ENCODE measurements at places on chromosomes 13 and 19.

- no peak for DNase-seq
- H3K36me3 ChIP-seq, result no peaks in the 10 kb centered on the region
- no peak overlapping the region for H3K4me3 ChIP-seq
- H3K27me3 ChIP-seq, result no peaks in the 10 kb centered on the region
- no peak overlapping the region for H3K27ac ChIP-seq
These were observed 1.9 kb upstream of the MEF2B start for GRCh38 chr19:19171821-19172532.

GRCh38 chr19:6064336-6065073 lies 45.8 kb downstream of the RFX2 start:
- no peak overlapping the region for H3K27ac ChIP-seq
- no peak for DNase-seq
- no peak overlapping the region for H3K4me3 ChIP-seq

DNA sequence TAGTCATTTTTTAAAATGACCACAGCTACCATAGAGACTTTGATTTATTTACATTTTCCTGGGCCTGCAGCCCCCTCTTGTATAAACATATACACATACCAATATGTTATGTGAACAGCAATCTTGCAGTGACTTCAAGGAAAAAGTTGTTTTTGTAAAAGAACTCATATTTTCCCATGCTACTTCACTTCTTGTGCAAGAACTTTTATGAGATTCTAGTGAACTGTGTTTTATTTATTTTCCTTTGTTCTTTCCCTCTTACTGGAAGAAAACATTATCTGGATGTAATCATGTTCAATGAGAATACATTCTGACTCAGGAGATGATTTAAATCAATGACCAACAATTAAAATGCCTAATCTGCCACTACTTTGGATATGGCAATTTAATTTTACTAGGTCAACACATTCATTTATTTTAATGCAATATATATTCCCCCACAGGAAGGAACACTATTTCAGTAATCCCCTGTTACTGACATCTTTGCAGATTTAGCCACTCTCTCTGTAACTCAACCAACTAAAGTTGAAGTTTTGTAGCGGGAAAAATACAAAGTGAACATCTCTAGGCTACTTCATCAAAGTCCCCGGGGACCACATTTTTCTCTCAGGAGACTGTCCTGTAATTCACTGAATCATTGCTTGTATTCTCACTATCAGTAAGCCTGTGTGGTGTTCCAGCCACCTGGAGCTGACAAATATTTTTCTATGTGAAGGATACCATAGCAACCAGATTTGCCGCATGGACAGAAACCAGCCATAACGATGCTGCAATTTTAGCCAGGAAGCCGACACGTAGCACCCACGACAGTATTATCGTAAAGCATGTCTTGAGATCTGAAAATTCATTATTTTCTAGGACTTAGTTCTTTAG lies 90.5 kb downstream of the STARD13 start:
- no peaks in the 10 kb centered on the region for H3K36me3 ChIP-seq
- DNase-seq, result no peak
- no peaks in the 10 kb centered on the region for H3K4me1 ChIP-seq
- no peaks in the 10 kb centered on the region for H3K27me3 ChIP-seq

DNA sequence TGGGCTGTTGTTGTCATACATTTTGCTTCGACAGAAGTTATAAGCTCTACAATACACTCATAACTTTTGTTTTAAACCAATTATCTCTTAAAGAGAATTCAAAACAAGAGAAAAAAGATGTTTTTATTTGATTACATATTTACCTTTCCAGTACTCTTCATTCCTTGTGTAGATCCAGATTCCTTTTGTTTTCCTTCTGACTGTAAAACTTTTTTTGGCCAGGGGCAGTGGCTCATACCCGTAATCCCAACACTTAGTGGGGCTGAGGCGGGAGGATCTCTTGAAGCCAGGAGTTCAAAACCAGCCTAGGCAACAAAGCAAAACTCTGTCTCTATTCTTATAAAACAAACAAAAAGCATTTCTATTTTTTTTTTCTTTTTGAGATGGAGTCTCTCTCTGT lies 21.7 kb downstream of the LPAR6 start:
- no peak overlapping the region for H3K27ac ChIP-seq
- H3K36me3 ChIP-seq, result no peaks in the 10 kb centered on the region
- no peak for DNase-seq
- H3K27me3 ChIP-seq, result no peaks in the 10 kb centered on the region
- no peak overlapping the region for H3K4me3 ChIP-seq
- H3K4me1 ChIP-seq, result no peaks in the 10 kb centered on the region

- H3K27me3 ChIP-seq, result no peaks in the 10 kb centered on the region
- no peak overlapping the region for H3K27ac ChIP-seq
- peaks cover 21% of the 10 kb centered on the region for H3K36me3 ChIP-seq
- DNase-seq, result no peak
- H3K4me1 ChIP-seq, result peaks cover 9% of the 10 kb centered on the region
These were observed 26.7 kb upstream of the NPAS1 start for GRCh38 chr19:46992699-46993535.

GRCh38 chr19:58037927-58038687 lies 4.3 kb downstream of the ZSCAN1 start:
- no peak overlapping the region for H3K27ac ChIP-seq
- H3K4me1 ChIP-seq, result no peaks in the 10 kb centered on the region
- H3K27me3 ChIP-seq, result no peaks in the 10 kb centered on the region
- H3K36me3 ChIP-seq, result no peaks in the 10 kb centered on the region
- DNase-seq, result no peak
- H3K4me3 ChIP-seq, result no peak overlapping the region

GRCh38 chr13:111247552-111247951 lies 72.9 kb upstream of the TEX29 start:
- no peak overlapping the region for H3K4me3 ChIP-seq
- DNase-seq, result no peak
- H3K27me3 ChIP-seq, result no peaks in the 10 kb centered on the region
- H3K36me3 ChIP-seq, result peaks cover 15% of the 10 kb centered on the region
- H3K27ac ChIP-seq, result no peak overlapping the region
- no peaks in the 10 kb centered on the region for H3K4me1 ChIP-seq

- H3K4me1 ChIP-seq, result peaks cover 26% of the 10 kb centered on the region
- H3K27me3 ChIP-seq, result no peaks in the 10 kb centered on the region
- H3K36me3 ChIP-seq, result no peaks in the 10 kb centered on the region
- H3K4me3 ChIP-seq, result no peak overlapping the region
- no peak for DNase-seq
These were observed 10.0 kb downstream of the CUL4A start for GRCh38 chr13:113219256-113219940.

GRCh38 chr13:38868870-38869269 lies 121.8 kb downstream of the STOML3 start:
- no peaks in the 10 kb centered on the region for H3K27me3 ChIP-seq
- H3K27ac ChIP-seq, result no peak overlapping the region
- H3K4me1 ChIP-seq, result no peaks in the 10 kb centered on the region
- H3K36me3 ChIP-seq, result no peaks in the 10 kb centered on the region

- DNase-seq, result peak; percentile 57
- no peaks in the 10 kb centered on the region for H3K27me3 ChIP-seq
- H3K27ac ChIP-seq, result no peak overlapping the region
These were observed 53.1 kb upstream of the SERPINE3 start for GRCh38 chr13:51286135-51287002.

DNA sequence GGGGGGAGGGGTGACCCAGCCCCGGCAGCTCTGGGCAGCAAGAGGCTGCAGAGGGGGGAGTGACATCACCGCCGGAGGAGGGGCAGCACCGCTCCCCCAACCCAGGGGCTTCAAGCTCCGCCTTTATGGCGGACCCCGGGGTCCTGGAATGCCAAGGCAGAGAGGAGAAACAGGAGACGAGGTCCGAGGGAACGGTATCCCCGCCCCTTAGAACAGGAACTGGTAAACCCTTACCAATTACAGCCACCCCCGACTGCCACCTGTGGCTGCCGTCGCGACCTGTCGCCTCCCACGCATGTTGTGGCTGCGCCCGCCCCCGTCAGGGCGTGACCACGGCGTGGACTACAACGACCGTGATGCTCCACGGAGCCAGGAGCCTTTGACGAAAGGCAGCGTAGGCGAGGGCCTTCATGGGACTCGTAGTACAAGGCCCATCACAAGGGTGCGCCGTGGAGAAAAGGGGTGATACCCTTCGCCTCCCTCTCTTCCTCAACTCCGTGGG lies 4.1 kb upstream of the KCNC3 start:
- no peaks in the 10 kb centered on the region for H3K36me3 ChIP-seq
- H3K27ac ChIP-seq, result peak overlapping the region; percentile 34
- peak overlapping the region; percentile 81 for H3K4me3 ChIP-seq
- peaks cover 48% of the 10 kb centered on the region for H3K4me1 ChIP-seq
- DNase-seq, result peak; percentile 76
- peaks cover 32% of the 10 kb centered on the region for H3K27me3 ChIP-seq

GRCh38 chr13:102869948-102870676 lies 24.3 kb downstream of the ERCC5 start:
- DNase-seq, result no peak
- H3K4me3 ChIP-seq, result no peak overlapping the region
- H3K27me3 ChIP-seq, result no peaks in the 10 kb centered on the region
- no peak overlapping the region for H3K27ac ChIP-seq
- peaks cover 11% of the 10 kb centered on the region for H3K4me1 ChIP-seq

Data from CD8-positive, alpha-beta memory T cell (primary cell).